Activated CD8-positive, alpha-beta T cell treated with anti-CD3 and anti-CD28 coated beads, Interleukin-2, amount 10 ng/mL, durations not matched to agents 7 days and 5 days (primary cell): ENCODE measurements at places on chromosomes 7 and 10. TPM values are rescaled to one million over a fixed set of nuclear protein-coding genes. Genes with fewer than 3 reads are reported as not detected.

ABCC2 gene
- total RNA-seq, result 0.76 TPM

- peak overlapping the region; percentile 56 for H3K4me3 ChIP-seq
- H3K27ac ChIP-seq, result no peak overlapping the region
- H3K27me3 ChIP-seq, result peaks cover 90% of the 10 kb centered on the region
- peaks cover 41% of the 10 kb centered on the region for H3K4me1 ChIP-seq
Observed at GRCh38 chr7:27151341-27151930, 947 bp downstream of the HOXA3 start.

DNA sequence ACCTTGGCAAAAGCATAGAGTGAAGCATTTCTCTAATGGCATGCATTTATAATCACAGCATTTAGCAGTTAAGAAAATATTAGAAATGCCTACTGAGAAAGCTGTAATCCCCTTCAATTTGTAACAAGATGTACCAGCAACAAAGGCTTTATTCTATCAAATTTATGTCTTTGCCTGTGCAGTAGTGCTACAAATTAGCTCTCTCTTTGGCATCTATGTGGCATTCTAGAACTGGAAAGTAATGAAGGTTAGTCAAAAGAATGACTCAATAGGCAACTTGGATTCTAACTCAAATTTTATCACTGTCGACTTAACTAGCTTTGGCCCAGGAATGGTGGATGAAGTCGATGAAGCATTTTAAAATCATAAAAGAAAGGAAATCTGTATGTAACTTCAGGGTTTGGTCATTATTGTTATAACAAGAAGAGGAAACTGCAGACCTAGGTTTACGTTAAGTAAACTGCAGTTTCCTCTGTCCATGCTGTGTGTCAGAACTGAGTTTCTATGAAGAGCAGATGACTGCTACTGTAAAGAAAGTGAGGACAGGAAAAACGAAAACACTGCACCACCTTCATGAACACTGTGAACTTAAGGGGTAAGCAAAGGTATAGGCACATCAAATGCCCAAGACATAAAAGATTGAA lies 140.0 kb downstream of the RAPGEF5 start:
- H3K27me3 ChIP-seq, result peaks cover 14% of the 10 kb centered on the region
- H3K27ac ChIP-seq, result no peak overlapping the region
- H3K4me1 ChIP-seq, result no peaks in the 10 kb centered on the region
- no peak overlapping the region for H3K4me3 ChIP-seq
- DNase-seq, result no peak
- no peaks in the 10 kb centered on the region for H3K36me3 ChIP-seq

SPDYE2B gene
- total RNA-seq, result not detected

GRCh38 chr7:6575281-6576023 lies 1.8 kb upstream of the ZDHHC4 start:
- peak overlapping the region; percentile 64 for H3K27ac ChIP-seq
- H3K4me1 ChIP-seq, result peaks cover 30% of the 10 kb centered on the region
- no peaks in the 10 kb centered on the region for H3K27me3 ChIP-seq
- peaks cover 11% of the 10 kb centered on the region for H3K36me3 ChIP-seq
- DNase-seq, result no peak
- peak overlapping the region; percentile 73 for H3K4me3 ChIP-seq

- DNase-seq, result no peak
- no peaks in the 10 kb centered on the region for H3K36me3 ChIP-seq
- H3K27me3 ChIP-seq, result no peaks in the 10 kb centered on the region
- no peak overlapping the region for H3K27ac ChIP-seq
Observed at GRCh38 chr10:83165265-83165664, 974.0 kb upstream of the GHITM start.

CTAGE15 gene
- total RNA-seq, result 0.42 TPM

DNA sequence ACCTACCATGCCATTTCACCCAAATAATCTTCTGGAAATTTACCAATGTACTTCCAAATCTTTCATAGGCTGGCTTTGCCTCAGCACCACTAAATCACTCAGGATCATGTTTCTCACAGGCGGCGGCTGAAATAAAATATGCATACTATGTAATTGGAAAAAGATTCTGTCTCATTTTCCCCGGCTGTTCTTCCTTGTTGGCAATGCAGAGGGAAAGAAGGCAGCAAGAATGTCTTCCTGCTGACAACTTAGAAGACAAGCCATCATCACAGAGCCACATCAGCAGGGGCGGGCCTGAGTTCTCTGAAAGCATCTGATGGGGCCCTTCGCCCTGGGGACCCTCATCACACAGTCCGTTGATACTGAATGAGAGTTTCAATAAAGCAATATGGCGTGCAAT lies 39.2 kb upstream of the COL1A2 start:
- H3K27me3 ChIP-seq, result peaks cover 5% of the 10 kb centered on the region
- no peak for DNase-seq
- no peaks in the 10 kb centered on the region for H3K36me3 ChIP-seq
- no peak overlapping the region for H3K27ac ChIP-seq

GSDME gene
- total RNA-seq, result 3.0 TPM

SLC16A12 gene
- total RNA-seq, result not detected
